ENCODE measurements at places on chromosomes 6 and 20.

- DNase-seq: no peak
Observed at GRCh38 chr6:20399518-20399917, 2.2 kb upstream of the E2F3 start.

DNA sequence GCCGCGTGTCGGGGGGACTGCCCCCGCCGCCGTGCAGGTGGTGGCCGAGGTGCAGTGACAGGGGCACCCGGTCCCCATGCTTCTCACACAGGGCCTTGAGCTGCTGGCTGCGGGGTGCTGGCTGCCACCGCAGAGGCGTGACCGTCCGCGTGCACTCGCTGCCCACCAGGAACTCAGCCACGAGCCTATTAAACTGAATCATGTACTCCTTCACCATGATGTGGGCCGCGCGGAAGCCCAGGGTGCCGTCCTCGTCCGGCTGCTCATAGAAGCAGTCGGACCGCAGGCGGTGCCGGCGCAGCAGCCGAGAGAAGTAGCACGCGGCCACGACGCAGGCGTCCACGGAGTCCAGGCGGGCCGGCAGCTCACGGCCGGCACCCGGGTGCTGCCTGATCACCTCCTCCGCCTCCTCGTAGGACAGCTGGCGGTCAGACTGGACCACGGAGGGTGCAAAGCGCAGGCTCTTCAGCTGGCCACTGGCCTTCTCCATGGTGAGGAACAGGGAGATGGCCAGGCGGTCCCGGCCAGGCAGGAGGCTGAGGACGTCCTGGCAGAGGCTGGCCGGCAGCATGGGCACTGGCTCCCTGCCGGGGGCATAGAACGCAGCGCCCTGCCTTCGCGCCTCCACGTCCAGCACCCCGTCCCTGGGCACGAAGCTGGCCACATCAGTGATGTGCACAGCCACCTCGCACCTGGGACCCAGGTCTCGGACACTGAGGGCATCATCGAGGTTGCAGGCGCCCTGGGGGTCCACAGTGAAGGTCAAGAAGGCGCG is 9.8 kb downstream of the HELZ2 start:
- DNase-seq: no peak

DNA sequence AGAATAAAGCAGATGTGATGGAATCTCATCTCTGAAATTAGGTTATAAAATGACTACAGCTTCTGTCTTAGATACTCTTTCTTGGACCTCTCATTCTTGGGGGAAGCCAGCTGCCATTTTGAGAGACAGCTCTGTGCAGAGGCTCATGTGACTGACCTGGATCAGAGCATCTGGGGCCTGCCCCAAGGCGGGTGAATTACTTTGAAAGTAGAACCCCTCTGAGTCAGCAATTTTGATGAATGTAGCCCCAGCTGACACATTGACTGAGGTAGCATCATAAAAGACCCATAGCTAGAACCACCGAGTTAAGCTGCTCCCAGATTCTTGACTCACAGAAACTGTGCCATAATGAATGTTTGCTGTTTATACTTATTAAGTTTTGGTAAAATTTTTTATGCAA is 124.5 kb downstream of the THEMIS start:
- DNase-seq: no peak

GRCh38 chr6:109052018-109052651 is 42.5 kb downstream of the SESN1 start:
- DNase-seq: no peak

GRCh38 chr20:12849225-12849910 is 159.4 kb upstream of the SPTLC3 start:
- DNase-seq: no peak

- DNase-seq: no peak
Observed at GRCh38 chr6:33490621-33491020, 36.2 kb downstream of the ZBTB9 start.

- DNase-seq: no peak
Observed at GRCh38 chr6:13918686-13919250, 6.0 kb upstream of the RNF182 start.

- DNase-seq: no peak
Observed at GRCh38 chr6:15761045-15761502, 98.2 kb upstream of the DTNBP1 start.

GRCh38 chr6:134074151-134075055 is 22.0 kb upstream of the SLC2A12 start:
- no peak for DNase-seq

- DNase-seq: no peak
Observed at GRCh38 chr6:147530132-147531060, 21.9 kb downstream of the SAMD5 start.

- DNase-seq: no peak
Observed at GRCh38 chr6:25025248-25025918, 89.6 kb upstream of the RIPOR2 start.

GRCh38 chr20:60123652-60124051 is 165.4 kb downstream of the CDH26 start:
- DNase-seq: no peak

DNA sequence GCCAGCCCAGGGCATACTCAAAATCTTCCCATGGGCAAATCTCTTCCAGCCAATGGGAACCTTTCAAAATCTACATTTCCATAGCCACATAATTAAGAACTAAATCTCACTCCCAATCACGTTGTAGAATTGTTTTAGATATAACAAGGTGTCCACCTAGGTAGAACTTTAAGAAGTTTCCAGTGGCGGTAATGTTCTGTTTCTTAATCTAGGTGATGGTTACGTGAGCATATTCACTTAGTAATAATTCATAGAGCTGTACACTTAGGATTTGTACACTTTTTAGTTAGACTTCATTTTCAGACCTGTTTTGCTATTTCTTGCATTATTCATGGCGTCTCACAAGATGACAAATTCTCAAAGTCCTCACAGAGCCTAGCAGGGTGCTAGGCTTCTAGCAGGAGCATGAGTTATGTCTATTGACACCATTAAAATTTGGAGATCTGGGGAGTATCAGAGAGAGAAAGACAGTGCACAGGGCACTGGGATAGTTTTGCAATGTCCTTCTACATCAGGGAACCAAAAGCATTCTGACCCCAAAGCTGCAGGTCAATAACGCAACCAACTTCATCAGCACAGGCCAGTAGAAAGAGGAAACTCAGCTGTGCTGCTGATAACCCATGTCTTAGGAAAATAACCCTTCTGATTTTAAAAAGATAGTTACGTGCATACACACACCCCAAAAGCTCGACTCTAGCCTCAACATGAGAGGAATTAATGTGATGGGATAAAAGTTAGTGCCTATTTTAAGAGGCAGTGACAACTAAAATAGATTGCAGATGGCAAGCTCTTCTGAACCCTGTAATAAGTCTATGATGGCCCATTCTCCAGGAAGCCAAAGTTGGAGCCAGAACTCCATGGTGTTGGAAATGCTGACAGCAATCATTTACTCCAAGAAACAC is 518.1 kb upstream of the JARID2 start:
- no peak for DNase-seq

DNA sequence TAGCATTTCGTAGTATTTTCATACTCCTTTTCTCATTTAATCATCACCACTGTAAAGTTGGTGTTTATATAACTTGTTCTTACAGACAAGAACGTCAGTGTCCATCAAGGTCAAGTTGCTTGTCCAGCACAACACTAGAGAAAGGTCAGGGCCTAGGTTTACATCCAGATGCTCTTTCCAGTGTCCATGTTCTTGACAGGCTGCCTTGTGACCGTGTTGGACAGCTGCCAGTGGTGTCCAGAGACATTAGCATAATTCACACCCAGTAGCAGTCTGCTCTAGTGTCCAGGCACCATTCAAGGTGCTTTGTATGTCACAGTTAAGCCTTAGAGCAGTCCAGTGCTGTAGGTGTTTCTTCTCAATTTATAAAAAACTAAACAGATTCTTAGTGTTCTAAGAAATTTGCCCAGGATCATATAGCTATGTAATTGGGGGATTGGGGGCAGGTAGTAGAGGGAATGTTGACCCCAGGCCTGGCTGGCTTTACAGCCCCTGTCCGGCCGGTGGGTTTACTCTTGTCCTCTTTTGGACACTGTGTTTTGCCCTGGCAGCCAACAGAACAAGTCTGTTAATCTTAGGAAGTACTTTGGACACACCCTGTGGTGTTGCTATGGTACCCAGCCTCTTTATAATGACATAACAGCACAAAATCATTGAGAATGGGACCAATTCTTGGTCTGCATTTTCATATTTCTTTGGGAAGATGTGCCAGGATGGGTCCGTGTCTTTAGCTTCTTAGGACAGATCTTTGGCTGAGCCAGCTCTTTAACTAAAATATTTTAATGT is 8.0 kb downstream of the STK35 start:
- no peak for DNase-seq

GRCh38 chr20:58139849-58140786 is 88.3 kb downstream of the ANKRD60 start:
- DNase-seq: no peak

All from AG09319 (cell line).